ENCODE measurements at places on chromosomes 7 and 10.

GRCh38 chr10:61899997-61900828, 1.3 kb upstream of the ARID5B start:
- DNase-seq = peak; percentile 76

GRCh38 chr7:134732728-134733127, 46.7 kb upstream of the CALD1 start:
- DNase-seq = no peak

DNA sequence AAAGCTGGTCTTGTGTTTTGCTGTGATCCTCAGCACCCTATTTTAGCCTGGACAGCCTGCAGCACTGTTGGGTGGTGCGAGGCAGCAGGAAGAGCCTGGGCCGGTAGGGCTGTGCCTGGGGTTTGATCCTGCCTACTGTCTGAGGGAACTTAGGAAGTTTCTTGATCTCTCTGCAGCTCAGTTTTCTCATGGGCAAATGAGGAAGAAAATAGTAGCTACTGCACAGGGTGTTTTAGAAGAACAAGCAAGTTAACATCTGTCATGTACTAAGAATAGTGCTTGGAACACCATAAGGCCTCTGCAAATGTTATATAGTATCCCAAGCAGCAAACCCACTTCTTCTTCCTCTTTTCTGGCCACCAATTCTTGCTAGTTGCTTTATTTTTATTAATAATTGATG, 12.0 kb upstream of the AGR2 start:
- DNase-seq = no peak

- peak; percentile 93 for DNase-seq
These were observed 188.6 kb upstream of the LYZL2 start for GRCh38 chr10:30818010-30818660.

- DNase-seq = peak; percentile 3
These were observed at the start of gene MAT1A for GRCh38 chr10:80289451-80290287. Gene MAT1A (minus strand): TSS chr10:80289658. CDS start chr10:80289423, 235 bp downstream.

- peak; percentile 43 for DNase-seq
These were observed 6.5 kb downstream of the MNX1 start for GRCh38 chr7:157003756-157004520.

DNA sequence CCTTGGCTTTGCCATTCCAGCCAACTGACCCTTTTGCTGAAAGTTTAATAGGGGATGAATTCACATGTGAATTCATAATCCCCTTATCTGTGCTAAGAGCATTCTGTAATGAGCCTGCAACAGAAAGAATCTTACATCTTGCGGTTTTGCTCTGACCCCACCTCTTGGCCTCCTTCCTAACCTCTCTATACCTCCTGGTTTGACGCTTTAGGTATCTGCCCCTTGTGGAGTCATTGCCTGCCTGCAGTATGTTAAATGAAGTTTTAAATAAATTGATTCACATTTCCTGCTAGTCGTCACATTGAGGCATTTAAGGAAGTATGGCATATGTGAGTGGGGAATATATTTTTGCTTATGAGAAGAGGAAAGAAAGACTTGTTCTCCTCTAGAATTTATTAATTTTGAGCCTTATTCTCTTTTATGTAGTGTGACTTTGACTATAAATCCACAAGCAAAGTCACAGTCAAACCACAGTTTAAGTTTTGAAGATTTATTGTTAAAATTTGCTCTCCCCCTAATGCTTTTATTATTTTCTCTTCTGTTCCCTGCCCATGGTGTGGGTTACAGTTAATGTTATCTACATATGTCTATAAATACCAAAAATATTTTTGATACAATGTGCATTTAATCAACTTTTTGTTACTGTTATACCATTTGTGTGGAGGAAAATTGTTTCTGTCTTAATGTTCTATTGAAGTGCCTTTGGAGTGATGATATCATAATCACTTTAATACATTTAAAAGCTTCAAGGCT, 60.9 kb downstream of the LRMDA start:
- DNase-seq = peak; percentile 29

DNA sequence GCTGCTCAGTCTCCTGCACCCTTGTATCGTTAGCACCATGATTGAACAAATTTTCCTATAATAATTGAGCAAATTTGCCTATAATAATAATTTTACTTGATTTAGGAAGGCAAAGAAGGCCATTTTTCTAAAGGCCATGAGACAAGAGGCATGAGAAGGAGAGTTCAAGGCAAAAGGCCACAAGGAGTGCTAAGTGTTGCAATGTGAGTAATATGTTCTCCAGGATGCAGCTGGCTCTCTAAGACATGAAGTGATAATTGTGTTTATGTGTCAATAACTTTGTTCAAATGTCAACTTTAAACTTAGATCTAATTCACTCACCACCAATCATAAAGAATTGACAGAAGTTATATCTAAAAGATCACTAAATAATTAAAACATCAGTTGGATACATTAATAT, 53.8 kb downstream of the SGCE start:
- DNase-seq = no peak

GRCh38 chr10:76270464-76270863, 839.0 kb downstream of the LRMDA start:
- no peak for DNase-seq

DNA sequence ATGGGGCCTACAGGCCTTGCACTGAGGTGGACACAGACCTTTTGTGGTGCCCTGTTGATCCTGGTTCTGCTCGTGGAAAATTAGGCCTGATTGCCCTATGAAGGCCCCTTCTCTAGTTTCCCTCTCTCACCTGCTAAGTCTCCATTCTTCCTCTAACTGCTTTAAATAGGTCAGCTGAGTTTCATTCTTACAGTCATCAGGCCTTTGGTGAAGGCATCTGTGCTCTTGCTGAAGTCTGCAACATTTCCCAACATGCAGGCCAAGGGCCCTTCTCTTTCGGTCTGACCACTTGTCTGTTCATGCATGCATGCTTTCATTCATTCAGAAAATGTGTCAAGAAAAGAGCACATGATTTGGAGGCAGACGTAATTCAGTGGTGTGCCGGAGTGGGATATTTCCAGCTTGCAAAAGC, 244.0 kb downstream of the BUB3 start:
- no peak for DNase-seq

DNA sequence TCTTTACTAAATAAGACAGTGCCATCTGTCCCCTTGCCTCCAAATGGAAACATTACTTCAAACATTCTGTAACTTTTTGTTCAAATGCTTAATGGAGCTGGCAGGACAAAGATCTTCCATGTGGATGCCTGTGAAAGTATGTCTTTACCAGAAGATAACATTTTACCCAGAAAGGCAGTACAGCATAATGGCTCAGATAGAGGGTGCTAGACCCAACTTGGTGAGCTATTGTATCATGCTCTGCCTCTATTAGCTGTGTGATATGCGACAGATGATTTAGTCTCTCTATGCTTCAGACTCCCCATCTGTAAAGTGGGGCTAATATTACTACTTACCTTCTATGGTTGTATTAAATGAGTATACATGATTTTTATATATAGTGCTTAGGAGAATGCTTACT, 8.8 kb upstream of the SMKR1 start:
- peak; percentile 32 for DNase-seq

DNA sequence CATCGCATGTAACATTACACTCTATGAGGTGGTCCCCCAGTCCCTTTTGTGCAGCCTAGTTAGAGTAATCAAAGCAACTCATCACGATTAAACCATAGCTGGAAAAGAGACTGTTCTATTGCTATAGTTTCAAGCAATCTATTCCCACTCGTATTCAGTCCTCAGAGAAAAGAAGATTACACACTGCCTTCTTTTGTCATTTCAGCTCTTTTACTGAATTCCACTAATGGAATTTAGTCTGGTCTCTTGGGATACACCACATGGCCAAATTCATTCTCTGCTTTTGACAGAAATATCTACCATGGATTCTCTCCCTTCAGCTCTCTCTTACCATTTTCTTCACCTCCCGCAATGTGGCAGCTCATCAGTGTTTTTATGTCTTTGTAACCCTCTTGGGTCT, 108.9 kb upstream of the HDAC9 start:
- peak; percentile 19 for DNase-seq

GRCh38 chr7:132247995-132248618, 328.2 kb downstream of the PLXNA4 start:
- DNase-seq = no peak

- no peak for DNase-seq
These were observed 29.1 kb downstream of the EPC1 start for GRCh38 chr10:32317795-32318357.

DNA sequence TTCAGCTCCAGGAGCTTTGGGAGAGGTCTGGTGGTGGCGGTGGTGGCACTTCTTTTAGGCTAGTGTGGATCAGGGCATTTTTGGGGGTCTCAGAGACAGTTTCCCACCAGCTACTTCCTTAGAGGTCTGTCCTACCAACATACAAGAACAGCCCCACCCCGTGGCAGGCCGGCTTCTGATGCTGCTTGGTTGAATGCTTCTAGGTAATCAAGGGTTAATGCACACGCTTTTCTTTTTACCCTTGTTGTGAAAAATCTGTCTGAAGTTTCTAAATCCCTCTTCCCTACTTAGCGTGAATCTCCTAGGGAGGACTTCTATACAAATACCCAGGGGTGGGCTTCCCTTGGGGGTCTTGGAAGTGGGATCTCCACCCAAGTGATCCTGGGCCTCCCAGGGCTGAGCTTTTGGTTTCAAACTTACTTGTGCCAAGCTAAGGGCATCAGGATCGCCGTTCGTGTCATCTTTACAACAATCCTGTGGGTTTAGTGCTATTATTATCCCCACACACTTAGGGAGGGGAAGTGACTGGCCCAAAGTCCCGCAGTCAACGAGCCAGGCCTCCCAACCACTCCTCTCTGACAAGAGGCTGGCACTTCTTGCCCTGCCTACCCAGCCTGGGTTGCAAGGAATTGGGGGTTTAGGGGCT, 1.7 kb downstream of the SH2B2 start:
- no peak for DNase-seq

DNA sequence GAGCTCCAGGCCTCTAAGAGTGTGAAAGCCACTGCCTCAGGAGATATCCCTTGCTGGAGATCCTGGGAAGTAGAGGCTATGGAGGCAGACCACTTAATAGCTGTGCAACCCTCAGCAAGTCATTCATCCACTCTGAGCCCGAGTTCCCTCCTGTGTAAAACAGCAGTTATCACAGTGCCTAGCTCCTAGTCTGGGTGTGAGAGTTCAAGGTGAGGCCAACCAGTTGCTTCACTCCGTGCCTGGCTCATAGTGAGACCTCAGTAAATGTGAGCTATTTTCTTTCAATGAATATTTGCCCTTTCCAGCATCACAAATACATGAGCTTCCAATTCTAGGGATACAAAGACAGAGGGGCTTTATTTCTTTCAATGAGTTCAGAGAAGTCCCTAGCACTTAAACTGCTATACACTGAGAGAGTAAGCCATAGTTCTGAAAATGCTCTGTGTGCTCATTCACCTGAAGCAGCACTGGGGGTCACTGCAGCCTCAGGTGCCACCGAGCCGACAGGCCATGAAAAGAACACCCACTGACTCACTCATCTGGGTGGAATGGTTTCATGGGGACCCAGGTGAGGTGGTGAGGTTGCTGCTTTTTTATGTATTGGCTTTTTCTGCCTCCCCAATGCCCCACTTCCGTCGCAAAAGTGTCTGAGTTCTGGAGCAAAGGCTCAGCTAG, 259.8 kb downstream of the KCNMA1 start:
- no peak for DNase-seq

DNA sequence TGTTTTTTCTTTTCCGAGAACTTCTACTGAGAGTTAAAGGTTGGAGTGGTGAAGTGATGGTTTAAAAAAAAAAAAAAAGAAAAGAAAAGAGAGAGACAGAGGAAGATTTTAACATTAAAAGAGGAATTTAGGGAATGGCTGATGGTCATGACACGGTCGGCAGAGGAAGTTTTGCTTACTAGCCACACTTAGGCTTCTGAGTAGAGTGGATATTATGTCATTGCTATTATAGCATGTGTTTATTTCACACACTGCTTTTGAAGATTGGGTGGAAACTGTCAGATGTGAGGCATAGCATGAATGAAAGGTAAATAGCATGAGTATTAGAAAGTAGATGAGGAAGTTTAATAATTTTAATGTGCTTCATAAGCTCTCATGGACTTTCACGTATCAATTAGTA, 2.5 kb downstream of the KAT6B start:
- DNase-seq = no peak

DNA sequence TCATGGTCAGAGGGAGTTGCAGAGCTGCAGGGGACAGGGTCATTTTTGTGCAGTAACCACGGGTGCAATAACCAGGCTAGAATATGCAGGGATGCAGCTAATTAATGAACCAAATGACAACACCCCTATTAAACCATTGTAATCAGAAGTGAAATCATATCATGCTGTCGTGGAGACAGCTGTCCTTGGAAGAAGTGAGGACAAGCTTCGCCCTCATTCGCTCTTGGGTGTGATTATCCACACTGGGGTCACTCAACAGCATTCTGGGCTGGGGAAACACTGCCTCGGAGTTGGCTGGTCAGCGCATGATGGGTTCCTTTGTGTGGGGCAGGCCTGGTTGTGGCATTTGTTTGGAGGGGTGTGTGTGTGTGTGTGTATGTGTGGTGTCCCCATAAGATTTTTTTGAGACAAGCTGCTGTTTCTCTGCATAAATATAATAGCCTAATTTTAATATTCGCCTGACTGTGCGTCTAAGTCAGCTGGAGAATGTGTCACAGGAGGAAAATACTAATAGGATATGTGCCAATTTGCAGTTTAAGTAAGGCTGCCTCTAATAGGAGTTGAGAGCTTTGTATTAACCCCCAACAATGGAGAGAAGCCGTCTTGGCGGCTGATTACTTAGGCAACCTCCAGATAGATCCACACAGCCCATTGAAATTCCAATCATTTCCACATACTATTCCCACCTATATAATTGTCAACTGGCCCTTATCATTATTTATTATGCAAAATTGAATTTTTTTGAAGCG, 149.4 kb downstream of the DNAJB6 start:
- DNase-seq = no peak

GRCh38 chr7:128886391-128887168, 23.9 kb downstream of the ATP6V1F start:
- no peak for DNase-seq

GRCh38 chr10:124296121-124296812, 122.5 kb downstream of the OAT start:
- DNase-seq = no peak

- no peak for DNase-seq
These were observed 10.3 kb downstream of the SLC13A4 start for GRCh38 chr7:135717693-135718092.

- DNase-seq = no peak
These were observed 32.6 kb upstream of the CBLL1 start for GRCh38 chr7:107711301-107711700.

DNA sequence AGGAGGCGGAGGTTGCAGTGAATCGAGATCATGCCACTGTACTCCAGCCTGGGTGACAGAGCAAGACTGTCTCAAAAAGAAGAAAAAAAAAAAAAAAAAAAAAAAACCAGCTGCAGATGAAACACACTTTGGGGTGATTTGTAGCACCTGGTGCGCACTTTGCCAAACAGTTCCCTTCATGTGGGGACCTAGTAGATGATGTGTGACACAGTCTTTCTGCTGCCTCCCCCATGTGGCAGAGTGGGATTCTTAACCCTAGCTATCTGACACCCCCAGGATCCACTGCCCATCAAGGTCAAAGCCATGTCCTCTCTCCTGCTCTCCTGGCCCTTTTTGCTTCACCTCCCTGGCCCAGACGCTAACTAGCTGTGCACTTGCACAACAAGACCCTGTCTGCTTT, 52.1 kb upstream of the PDZD8 start:
- no peak for DNase-seq

DNA sequence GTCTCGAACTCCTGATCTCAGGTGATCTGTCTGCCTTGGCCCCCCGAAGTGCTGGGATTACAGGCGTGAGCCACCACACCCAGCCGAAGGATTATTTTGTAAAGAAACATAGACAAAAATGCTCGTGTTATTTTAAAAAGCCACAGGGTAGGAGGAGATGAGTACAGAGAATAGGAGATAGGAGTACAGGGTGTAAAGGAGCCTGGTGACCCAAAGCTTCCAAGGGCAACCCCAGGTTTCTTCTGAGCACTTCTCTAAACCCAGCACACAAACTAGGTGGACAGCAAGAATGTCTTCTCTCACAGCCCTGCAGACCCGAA, 54.7 kb downstream of the ZNF467 start:
- DNase-seq = no peak

Measured in cardiac fibroblast (primary cell).